ENCODE measurements at places on chromosomes 12 and 14. TPM values are rescaled to one million over a fixed set of nuclear protein-coding genes. Genes with fewer than 3 reads are reported as not detected.

SLC4A8 gene
- 0.49 TPM for total RNA-seq

ALDH6A1 gene
- total RNA-seq, result 20.0 TPM

CCDC88C gene
- 1.8 TPM for total RNA-seq

METTL1 gene
- 16.6 TPM for total RNA-seq

FOXG1 gene
- total RNA-seq, result not detected

MYO1H gene
- total RNA-seq, result not detected

FBLN5 gene
- total RNA-seq, result 58.3 TPM

CCDC38 gene
- not detected for total RNA-seq

GDF3 gene
- total RNA-seq, result not detected

BEST3 gene
- total RNA-seq, result not detected

GLRX5 gene
- 40.3 TPM for total RNA-seq

DGKA gene
- total RNA-seq, result 22.4 TPM

HOTAIR gene
- total RNA-seq, result not detected

TPPP2 gene
- not detected for total RNA-seq

CLEC1B gene
- not detected for total RNA-seq

CLEC4D gene
- not detected for total RNA-seq

RPL41 gene
- total RNA-seq, result 2,773 TPM

PMEL gene
- total RNA-seq, result 9.9 TPM

POTEG gene
- total RNA-seq, result not detected

OASL gene
- not detected for total RNA-seq

PLD4 gene
- total RNA-seq, result not detected

CLBA1 gene
- total RNA-seq, result 4.9 TPM

TBX3 gene
- total RNA-seq, result 3.6 TPM

GZMH gene
- not detected for total RNA-seq

EFS gene
- total RNA-seq, result 3.6 TPM

PTPN21 gene
- 6.8 TPM for total RNA-seq

LRTM2 gene
- not detected for total RNA-seq

CCDC175 gene
- total RNA-seq, result not detected

LHX5 gene
- not detected for total RNA-seq

SIX1 gene
- 0.18 TPM for total RNA-seq

SERPINA12 gene
- total RNA-seq, result not detected

TNFRSF1A gene
- 524 TPM for total RNA-seq

TAS2R46 gene
- total RNA-seq, result 0.72 TPM

FOXJ2 gene
- 8.4 TPM for total RNA-seq

SRGAP1 gene
- 4.4 TPM for total RNA-seq

CLEC4E gene
- total RNA-seq, result not detected

RILPL1 gene
- total RNA-seq, result 17.2 TPM

ESR2 gene
- not detected for total RNA-seq

KCNMB4 gene
- 9.2 TPM for total RNA-seq

UNG gene
- 8.4 TPM for total RNA-seq

TMEM132C gene
- 8.7 TPM for total RNA-seq

FAM90A1 gene
- not detected for total RNA-seq

ACYP1 gene
- total RNA-seq, result 1.3 TPM

IL22 gene
- not detected for total RNA-seq

IL31 gene
- total RNA-seq, result not detected
